ENCODE measurements at places on chromosomes 12 and 14. TPM values are rescaled to one million over a fixed set of nuclear protein-coding genes. Genes with fewer than 3 reads are reported as not detected.

The CFAP54 gene
- 3.4 TPM for total RNA-seq

The ZCCHC8 gene
- 13.1 TPM for total RNA-seq

The CLMN gene
- 2.1 TPM for total RNA-seq

The CFAP73 gene
- total RNA-seq = not detected

The TESPA1 gene
- total RNA-seq = not detected

The MNAT1 gene
- total RNA-seq = 29.9 TPM

The ANO2 gene
- not detected for total RNA-seq

The LRP6 gene
- 39.3 TPM for total RNA-seq
